IMR-90 (cell line): ENCODE measurements at places on chromosomes 1 and 21. TPM values are rescaled to one million over a fixed set of nuclear protein-coding genes. Genes with fewer than 3 reads are reported as not detected.

RNASEL gene
- total RNA-seq = 6.4 and 6.5 TPM in 2 replicates

PDZK1IP1 gene
- not detected in 2 replicates for total RNA-seq

IQCC gene
- total RNA-seq = 1.9 and 2.2 TPM in 2 replicates

ADGRL4 gene
- total RNA-seq = 3.2 and 8.6 TPM in 2 replicates

ST6GALNAC5 gene
- 2.8 and 3.4 TPM in 2 replicates for total RNA-seq
